ENCODE measurements at places on chromosomes 1 and 21.
A peak's percentile ranks its signal among the peaks of the same experiment; 100 is the strongest.

GRCh38 chr1:226355016-226355415 is 46.1 kb upstream of the LIN9 start:
- DNase-seq = no peak

DNA sequence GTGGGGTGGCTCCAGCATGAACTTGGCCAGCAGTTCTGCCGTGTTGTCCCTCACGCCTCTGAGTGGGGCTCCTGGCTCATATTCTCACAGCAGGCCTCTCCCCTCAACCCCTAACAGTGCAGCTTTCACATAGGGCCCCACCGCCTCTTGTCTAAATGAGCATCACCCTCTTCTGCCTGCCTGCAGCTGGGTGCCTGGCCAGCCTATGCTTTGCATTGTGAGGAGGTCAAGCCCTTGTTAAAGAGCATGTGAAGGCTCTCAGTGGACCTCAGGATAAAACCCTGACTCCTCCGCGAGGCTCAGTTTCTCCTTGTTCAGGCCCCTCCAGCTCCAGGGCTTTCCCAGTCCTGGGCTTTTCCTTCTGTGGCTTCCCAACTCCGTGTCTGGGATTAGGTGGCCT is 34.8 kb downstream of the CRYAA start:
- DNase-seq = no peak

- DNase-seq = peak; percentile 45
Measured at GRCh38 chr1:7538033-7538432, 233.1 kb upstream of the VAMP3 start.

- no peak for DNase-seq
Measured at GRCh38 chr1:91830242-91831131, 55.5 kb downstream of the TGFBR3 start.

- no peak for DNase-seq
Measured at GRCh38 chr1:10561955-10562354, 87.2 kb downstream of the PEX14 start.

GRCh38 chr1:197444755-197445154 is 176.7 kb downstream of the CRB1 start:
- no peak for DNase-seq

- DNase-seq = no peak
Measured at GRCh38 chr1:2632051-2632430, 775 bp downstream of the MMEL1 start.

- peak; percentile 48 for DNase-seq
Measured at GRCh38 chr21:45970674-45971615, 10.6 kb upstream of the COL6A1 start.

GRCh38 chr1:44090429-44091252 is 28.0 kb upstream of the KLF17 start:
- no peak for DNase-seq

- DNase-seq = no peak
Measured at GRCh38 chr21:30714456-30714855, 4.1 kb downstream of the KRTAP21-3 start.

- DNase-seq = no peak
Measured at GRCh38 chr1:194731025-194731424, 1544.6 kb upstream of the B3GALT2 start.

GRCh38 chr1:46298387-46298786 is 5.0 kb downstream of the LRRC41 start:
- DNase-seq = no peak

DNA sequence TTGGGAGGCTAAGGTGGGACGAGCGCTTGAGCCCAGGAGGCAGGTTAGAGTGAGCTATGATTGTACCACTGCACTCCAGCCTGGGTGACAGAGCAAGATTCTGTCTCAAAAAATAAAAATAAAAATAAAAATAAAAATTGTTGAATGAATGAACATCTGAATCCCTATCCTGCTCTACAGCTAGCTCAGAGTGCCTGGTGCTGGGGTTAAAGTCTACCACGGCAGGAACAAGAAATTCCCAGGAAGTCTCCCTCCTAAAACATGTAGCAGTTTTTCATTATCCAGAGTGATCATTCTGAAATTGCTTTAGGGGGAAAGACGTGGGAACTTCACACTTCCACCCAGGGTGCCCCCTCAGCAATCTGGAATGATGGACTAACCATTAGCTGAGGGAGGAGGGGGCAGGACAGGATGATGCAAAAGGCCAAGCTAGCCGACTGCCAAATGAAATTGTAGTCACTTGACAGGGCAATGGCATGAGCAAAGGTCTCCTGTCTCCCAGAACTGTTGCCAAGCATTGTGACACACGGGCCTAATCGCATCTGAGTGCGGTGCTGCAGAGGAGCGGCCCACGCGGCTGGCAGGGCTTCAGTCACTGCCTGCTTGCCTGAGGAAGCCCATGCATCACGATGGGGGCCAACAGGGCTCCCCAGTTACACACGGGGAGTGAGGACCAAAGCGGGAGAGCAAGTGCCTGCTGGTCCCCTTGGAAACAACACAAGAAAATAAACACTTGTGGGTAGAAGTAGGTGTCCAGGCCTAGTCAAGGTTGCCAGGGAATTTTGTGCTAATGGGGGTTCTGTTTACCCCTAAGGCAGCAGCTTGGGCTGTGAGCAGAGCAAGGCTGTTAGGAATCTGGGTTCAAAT is 85.7 kb downstream of the NENF start:
- DNase-seq = peak; percentile 44

DNA sequence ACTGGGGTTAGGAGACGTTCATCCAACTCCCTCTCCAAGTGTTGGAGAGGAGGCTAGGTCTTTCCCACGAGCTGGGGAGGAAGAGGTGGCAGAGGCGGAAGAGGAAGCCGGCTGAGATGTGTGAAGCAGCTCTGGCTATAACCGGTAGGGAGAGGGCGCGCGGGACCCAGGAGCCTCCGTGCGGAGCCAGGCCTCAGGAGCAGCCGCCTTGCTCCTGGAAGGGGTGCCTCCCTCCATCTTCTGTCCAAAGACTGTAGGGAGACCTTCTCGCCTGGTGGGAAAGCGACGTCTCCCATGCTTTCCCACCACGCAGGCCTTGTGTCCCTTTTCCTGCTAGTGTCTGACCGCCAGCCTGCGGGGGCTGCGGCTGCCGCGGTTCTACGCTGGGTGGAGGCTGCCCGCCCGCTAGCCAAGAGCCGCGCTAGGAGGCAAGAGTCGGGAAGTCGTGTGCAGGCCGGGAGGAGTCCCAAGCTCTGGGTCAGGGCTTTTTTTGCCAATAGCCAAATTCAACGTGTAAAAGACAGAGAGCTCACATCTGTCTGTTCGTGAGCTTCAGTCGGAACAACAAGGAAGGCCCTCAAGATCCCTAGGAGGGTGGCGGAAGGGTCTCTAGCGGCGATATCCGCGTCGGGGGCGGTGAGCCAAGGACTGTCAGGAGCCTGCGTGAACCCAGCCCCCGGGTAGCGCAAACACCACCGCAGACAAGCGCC is 8.4 kb upstream of the NBPF11 start:
- DNase-seq = no peak

GRCh38 chr21:37645848-37646247 is 270.4 kb downstream of the KCNJ6 start:
- DNase-seq = no peak

- no peak for DNase-seq
Measured at GRCh38 chr1:46175243-46175642, 356 bp downstream of the TSPAN1 start.

DNA sequence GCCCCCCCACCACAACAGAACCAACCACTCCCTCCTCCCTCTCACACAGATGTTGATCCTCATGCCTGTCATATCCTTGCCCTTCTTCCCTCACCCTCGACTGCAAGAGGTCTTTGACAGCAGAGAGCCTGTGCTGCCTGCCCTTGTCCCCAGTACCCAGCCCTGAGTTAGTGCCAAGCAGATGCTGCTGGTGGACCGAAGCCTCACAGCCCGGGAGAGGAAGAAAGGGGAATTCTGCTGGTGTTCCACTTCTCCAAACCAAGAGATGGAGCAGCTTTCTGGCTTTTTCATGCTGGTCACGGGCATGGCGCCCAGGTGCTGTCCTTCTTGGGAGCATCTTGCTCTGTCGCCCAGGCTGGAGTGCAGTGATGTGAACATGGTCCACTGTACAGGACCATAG is 69.1 kb downstream of the SLC66A1 start:
- no peak for DNase-seq

DNA sequence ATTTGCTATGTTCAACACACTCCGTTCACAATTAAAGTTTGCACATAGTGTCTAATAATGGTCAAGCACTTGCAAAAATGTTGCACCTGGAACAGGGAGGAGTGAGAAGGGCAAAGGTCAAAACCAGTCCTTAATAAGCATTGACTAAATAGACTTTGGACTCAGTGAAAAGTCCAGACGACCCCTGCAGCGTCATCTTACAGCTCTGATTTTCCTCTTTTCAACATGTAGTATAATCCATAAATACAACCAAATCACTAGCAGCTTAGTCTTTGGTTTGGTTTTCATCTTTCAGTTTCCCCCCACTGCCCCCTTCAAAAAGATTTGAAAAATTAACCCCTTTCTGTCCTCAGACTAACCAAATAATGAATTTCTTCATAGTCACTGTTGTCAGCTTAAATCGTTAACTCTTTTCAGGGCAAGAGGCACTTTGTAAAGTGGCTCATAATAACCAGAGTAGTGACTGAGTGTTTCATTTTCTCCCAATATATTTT is 290.3 kb downstream of the PTPRC start:
- DNase-seq = no peak

DNA sequence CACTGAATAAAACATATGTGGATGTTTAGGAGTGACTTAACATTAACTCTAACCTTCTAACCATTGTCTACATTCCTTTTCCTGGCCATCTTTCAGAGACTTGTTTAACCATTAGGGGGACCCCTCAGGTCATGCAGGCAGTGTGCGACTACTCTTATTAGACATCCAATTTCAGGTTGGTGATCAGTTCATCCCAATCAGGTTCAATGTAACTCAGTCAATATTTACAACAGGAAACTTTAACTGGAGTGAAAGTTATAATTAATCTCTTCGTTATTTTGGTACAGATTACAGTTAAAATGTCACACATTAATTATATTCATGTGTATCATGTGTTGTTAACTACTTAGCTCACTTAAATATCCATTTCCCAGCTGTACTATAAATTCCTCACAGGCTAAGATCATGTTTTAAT is 68.8 kb upstream of the RGS1 start:
- peak; percentile 45 for DNase-seq

GRCh38 chr1:206608108-206608698 is 4.1 kb downstream of the EIF2D start:
- DNase-seq = peak; percentile 59

DNA sequence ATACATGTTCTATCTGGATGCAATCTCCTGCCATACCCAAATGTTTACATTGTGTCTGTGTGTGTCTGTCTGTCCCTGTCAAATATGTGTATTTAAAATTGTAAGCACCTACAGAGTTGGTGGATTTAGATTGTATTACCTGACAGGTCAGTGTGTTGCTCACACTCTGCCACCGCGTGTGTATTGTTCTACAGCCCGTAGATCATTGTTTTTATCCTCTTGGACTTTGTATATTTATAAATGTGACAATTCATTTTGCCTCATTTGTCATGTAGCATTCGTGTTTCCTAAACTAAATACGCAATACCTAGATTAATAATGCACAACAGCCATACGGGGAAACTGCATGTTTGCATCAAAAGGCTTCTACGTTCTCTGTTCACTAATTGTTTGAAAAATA is 634 bp downstream of the ALG14 start:
- DNase-seq = no peak

GRCh38 chr1:66088787-66089186 is 296.1 kb downstream of the PDE4B start:
- DNase-seq = no peak

DNA sequence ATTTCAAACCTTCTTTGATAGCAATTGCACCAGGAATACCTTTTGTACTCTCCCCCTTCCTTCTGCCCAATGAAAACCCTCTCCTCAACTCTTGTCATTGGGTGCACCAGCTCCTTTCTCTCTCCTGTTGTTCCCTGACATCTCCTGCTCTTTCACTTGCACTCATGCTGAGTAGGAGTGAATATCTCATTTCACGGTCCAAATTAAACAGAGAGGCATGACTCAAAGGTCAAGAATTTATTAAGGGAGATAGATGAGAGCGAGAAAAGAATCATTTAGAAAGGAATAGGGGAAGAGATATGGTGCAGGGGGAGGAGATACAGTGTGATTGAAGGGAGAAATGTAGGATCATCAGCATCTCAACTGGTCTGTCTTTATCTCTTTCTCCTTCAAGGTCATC is 22.1 kb downstream of the AIM2 start:
- no peak for DNase-seq

DNA sequence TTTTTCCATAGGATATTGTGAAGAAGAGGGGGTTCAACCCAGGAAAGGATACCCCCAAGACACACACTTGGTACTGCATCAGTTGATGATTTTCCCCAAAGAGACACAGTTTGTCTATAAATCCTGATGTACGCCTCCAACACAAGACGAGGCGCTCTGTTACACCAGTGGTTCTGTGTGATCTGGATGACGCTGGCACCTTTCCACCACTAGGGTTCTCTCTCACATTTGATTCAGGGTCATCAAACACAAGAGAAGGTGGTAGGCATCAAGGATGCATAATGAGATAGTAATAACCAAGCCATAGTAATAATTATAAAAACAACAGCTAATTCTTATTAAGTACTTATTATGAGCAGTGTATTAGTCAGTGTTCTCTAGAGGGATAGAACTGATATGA is 508.8 kb upstream of the ZP4 start:
- no peak for DNase-seq

DNA sequence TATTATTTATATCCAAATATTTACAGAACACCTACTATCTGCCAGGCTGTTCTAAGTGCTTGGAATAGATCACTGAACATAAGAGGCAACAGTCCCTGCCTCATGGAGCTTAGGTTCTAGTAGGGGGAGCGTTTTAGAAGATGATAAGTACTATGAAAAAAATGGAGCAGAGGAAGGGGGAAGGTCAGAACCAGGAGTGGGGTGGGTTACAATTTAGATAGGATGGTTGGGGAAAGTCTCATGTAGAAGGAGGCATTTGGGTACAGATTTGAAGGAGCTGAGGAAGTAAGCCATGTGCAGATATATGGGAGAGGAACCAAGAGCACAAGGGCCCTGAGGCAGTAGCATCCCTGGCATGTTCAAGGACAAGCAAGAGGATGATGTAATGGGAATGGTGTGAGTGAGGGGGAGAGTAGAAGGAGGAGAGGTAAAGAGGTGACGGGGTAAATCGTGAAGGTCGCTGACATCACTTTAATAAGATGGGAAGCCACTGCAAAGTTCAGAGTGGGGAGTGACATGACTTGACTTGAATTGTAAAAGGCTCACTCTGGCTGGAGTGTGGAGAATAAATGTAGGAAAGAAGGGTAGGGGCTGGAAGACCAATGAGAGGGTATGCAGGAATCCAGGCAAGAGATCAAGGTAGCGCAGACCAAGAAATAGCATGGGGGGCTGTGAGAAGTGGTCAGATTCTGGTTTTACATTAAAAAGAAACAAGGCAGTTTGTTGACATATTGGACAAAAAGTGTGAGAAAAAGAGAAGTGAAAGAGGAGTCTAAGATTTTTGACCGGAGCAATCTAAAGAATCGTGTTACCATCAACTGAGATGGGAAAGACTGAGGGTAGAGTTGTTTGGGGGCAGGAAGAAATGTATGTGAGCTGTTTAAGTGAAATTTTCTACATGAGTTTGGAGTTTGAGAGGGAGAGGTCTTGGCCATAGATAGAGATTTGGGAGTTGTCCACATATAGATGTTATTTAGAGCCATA is 92.6 kb downstream of the LPAR3 start:
- DNase-seq = no peak

GRCh38 chr1:240294566-240294965 is 202.9 kb downstream of the FMN2 start:
- no peak for DNase-seq
